ENCODE measurements at places on chromosomes 11 and 22.
A peak's percentile ranks its signal among the peaks of the same experiment; 100 is the strongest.

GRCh38 chr11:85028329-85029101 lies 598.6 kb downstream of the DLG2 start:
- no peak for DNase-seq

DNA sequence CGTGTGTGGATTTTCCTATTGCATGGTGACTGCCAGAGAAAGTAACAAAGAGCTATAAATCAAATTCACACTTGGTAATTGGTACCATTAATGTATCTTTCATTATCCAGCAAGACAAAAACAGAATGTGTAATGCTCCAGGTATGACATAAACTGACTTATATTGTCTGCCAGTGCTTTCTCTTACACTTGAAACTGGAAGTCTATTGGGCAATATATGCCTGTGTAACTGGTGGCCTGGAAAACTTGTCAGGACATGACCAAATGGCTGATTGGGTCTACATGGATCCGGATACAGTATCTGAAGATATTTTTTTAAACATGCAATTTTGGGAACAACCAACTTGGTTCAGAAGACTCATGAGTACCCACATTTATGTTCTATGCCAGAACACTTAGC lies 174.6 kb upstream of the ARHGAP42 start:
- peak; percentile 2 for DNase-seq

- no peak for DNase-seq
These were observed 161.1 kb downstream of the NAV2 start for GRCh38 chr11:19873730-19874129.

DNA sequence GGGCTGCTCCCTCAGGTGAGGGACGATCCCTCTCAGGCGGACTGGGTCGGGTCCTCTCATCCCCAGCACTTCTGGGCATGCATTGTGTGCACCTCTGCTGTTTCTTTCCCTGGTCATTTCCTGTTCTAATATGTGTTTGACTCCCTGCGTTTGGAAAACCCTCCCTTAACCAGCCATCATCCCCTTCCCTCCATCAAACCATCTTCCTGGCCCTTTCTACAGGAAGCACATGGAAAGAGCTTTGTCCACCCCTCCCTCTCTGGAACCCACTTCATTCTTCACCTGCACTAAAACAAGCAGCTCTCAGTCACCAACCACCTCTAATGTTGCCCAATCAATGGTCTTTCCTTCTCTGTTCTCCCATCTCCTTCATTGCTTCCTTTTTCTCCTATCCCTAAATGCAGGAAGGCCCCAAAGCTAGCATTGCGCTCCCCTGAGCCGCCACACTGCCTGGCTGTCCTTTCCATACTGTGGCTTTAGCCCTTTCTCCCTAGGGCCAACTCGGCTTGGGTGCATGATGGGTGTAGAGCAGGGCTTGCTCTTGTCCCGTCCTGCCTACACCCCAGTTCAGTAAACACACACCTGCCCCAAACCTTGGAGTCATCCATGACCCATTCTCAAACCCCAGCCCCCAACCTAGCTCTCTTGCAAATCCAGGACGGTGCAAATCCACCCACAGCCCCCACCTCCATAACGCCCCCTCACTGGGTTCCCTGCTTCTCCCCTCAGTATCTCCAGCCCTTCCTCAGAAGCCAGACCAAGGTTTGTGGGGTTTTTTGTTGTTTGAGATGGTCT lies 5.4 kb upstream of the GAS2L1 start:
- no peak for DNase-seq

DNA sequence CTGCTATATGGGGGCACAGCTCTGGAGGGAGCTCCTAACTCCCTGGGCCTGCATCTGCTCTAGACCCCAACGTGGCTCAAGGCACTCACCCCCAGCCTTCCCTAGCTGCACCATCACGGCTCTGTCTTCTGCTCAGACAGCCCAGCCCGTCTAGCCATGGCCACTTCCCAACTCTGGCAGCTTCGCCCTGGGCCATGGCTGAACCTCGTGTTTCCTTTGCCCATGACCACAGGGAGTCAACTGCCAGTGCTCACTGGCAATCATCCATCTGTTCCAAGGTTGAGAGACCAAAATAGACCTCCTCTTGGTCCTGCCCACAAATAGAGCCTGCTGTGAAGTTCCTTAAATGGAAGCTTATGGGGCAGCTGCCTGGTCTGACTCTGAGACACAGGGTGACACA lies 5.4 kb downstream of the LMO1 start:
- peak; percentile 7 for DNase-seq

DNA sequence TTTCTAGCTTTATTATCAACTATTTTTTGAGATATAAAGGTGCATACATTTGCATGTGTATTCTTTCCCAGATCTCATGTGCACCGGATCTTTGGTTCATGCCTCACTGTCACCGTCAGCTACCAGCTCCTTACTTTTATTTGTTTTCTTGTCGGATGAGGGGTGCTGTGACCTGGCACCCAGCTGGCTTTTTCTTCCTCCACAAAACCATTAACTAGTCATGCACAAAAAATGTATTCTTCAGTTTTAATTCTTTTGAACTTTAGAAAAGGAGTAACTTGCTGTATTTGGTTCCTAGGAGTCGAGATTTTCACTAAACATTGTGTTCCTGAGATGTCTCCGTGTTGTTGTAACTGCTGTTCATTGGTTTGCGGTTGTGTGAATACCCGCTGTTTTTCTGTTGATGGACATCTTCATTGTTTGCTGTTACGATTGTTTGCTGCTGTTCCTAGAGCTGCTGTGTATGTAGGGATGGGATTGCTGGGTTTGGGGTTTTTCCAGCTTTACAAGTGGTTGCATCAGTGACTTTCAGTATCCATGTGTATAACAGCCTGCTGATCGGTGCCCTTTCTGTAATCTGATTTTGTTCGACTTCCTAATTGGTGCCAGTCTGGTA lies 39.4 kb downstream of the MOV10L1 start:
- peak; percentile 14 for DNase-seq

DNA sequence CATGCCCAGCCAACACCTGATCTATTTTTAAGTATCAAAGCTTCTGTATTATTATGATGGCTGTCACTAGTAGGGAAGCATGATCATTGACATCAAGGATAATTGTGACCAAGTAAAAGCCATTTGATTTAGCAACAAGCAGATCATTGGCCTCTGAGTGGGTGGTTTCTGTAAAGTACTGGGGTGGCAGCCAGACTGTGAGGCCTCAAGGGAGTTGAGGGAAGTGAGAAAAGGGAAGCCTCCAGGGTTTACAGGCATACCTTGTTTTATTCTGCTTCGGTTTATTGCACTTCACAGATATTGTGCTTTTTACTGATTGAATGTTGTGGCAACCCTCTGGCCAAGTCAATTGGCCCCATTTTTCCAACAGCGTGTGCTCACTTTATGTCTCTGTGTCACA lies 60.1 kb downstream of the PRR5L start:
- DNase-seq: no peak

GRCh38 chr11:133916784-133917440 lies 39.9 kb downstream of the IGSF9B start:
- no peak for DNase-seq

DNA sequence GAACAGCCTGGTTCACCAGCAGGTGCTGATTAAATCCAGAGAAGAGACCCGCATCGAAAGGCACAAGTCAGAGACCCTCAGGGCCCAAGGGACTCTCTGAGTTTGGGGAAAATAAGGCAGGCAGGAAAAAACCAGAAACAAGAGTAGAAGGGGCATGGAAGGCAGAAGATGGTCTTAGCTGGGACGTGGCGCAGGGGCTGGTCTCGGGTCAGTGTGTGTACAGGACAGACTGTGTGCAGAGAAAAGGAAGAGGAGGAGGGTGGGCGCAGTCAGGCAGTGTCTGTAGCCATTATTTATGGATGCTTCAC lies 31.3 kb downstream of the PPP2R1B start:
- DNase-seq: no peak

DNA sequence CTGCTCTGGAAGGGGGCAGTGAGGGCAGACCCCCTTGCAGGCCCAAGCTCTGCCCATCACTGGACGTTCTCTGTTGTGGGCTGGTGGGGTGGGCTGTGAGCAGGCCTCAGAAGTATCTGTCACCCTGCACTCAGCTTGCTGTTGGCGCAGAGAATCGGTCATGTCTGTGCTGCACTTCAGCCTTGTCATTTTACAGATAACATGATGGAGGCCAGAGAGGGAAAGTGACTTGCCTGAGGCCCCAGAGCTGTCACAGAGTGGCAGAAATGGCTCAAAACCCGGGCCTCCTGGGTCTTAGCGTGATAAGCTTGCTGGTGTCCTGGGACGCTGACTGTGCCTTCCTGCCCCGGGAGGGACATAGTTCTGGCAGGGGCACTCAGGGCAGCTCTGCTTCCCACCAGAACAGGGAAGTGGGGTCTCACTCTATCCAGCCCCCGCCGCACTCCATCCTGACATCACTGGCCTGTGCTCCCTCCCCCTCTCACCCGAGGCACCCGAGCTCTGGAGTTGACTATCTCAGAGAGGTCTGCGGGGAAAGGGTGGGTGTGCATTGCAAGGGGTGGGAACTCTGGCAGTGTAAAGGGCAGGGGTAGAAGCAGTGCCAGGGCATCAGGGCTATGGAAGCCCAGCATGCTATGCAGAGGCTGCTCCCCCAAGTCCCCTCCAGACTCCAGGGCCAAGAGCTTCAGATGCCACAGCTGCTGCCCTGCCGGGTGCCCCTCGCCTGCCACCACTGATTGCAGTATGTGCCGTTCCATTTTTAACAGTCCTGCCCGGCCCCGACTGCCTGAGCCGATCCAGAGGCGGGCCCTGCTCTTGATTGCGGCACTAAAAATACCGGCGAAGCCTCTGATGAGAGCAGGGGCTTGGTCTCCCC lies 50.4 kb upstream of the NECTIN1 start:
- no peak for DNase-seq

DNA sequence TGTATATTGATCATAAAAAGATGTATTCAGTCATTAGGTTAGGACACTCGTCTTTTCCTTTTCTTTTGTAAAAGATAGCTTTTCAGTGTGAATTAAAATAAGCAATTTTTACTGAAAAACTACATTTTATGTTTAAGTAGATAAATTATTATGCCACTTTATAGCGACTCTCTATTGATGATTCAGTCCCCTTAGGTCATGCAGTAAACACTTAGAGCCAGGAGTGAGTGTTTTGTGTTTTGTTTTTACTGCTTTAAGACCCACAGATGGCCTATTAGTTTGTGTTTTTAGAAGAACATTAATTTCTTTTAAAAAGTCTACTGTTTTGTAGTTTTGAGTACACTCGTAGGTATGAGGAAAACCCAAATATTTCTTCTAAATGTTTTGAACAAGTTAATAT lies 86.6 kb downstream of the YAP1 start:
- no peak for DNase-seq

DNA sequence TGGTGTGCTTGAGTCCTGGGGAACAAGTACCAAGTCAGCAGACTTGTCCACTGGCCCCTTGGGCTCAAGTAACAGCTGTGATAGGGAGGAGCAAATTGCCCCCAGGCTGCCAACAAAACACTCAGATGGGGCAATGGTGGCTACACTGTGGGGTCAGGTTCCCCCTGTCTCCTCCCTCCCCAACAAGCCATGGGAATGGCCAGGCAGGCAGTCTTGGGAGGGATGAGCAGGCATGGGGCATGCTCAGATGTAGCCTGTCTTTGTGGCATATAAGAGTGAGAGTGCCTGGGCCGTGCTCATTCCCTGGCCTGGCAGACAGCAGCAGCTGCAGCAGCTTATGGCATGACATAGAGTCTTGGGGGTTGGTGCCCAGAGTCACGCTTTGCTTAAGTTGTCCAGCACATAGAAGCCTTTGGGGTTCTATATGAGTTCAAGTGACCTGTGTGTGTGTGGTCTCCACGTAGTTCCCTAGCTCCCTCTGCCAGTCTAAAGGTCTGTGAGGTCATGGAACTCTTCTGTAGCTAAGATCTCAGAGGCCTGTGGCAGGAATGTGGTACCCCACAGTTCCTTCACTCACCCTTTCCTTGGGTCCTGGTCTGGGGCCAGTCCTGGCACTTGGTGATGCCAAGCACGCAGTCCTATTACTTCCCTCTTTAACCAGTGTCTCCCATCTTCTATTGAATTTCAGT lies 44.7 kb downstream of the BIRC2 start:
- peak; percentile 77 for DNase-seq

- DNase-seq: peak; percentile 17
These were observed 91.2 kb downstream of the LUZP2 start for GRCh38 chr11:24588081-24588480.

DNA sequence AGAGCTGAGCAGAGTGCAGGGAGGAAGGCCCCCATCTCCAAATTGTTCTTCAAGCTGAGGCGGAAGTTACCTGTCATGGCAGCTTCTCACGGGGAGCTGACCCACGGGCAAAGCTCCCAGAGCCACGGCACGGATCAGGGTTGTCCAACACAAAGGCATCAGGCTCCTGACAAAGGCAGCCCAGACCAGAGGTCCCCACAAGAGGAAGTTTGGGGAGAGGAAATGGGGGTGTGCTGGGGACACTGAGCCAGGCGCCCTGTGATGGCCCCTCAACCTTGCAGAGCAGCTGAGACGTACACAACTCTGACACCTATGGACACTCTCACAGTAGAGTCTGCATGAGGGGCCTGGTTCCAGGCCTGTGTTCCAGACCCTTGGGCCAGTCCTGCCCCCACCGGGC lies 95.6 kb downstream of the CTTN start:
- no peak for DNase-seq

GRCh38 chr11:77510851-77511250 lies 37.0 kb upstream of the PAK1 start:
- no peak for DNase-seq

DNA sequence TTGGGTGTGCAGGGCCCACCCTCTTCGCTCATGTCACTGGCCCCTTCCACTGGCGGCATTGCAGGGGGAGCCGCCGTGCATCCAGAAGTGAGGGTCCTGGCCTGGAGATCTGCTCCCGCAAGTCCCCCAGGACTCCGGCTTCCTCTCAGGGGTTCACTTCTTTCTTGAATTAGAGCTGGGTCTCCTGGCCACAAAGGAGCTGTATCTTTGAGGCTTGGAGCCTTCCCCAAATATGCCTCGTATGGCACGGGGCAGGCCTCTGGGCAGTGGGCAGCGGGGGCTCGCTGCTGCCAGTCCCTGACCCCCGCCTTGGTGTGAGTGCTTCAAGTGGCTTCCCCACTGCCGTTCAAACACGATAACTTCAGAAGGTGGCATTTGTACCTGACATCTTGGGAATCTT lies 7.4 kb upstream of the IFITM3 start:
- DNase-seq: no peak

GRCh38 chr11:6598555-6598954 lies 4.9 kb downstream of the RRP8 start:
- DNase-seq: no peak

DNA sequence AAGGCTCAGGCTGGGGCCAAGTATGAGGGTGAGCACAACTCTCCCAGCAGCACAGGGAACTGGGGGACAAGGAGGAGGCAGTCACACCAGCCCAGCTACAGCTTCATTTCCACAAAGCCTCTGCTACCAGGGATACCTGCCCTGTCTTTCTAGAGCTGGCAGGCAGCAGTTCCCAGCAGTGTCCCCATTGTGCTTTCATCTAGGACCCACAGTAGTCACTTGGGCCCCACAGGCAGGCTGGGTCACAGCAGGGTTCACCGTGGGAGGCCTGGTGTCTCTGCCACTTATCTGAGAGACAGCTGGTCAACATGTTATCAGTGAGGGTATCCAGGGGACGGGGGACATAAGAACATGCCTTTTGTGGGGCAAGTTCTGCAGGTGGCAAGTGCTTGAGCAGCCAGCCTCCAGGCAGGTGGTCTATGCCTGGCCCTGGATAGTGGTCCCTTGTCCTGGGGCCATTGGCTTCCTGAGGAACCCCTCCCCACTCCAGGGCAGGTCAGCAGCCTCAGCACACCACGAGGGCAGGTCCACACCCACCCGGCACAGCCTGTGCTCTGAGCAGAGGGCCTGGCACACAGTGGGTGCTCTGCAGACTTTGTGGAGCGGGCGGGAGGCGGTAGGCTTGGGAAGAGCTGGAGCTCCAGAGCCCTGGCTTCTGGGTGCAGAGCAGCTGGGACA lies 29.9 kb downstream of the GNAZ start:
- DNase-seq: no peak
